NCI-H1092 (cell line): ENCODE measurements at places on chromosomes 11 and 22.
A peak's percentile ranks its signal among the peaks of the same experiment; 100 is the strongest.

GRCh38 chr11:134645576-134645975 lies 233.5 kb upstream of the B3GAT1 start:
- no peak for DNase-seq

DNA sequence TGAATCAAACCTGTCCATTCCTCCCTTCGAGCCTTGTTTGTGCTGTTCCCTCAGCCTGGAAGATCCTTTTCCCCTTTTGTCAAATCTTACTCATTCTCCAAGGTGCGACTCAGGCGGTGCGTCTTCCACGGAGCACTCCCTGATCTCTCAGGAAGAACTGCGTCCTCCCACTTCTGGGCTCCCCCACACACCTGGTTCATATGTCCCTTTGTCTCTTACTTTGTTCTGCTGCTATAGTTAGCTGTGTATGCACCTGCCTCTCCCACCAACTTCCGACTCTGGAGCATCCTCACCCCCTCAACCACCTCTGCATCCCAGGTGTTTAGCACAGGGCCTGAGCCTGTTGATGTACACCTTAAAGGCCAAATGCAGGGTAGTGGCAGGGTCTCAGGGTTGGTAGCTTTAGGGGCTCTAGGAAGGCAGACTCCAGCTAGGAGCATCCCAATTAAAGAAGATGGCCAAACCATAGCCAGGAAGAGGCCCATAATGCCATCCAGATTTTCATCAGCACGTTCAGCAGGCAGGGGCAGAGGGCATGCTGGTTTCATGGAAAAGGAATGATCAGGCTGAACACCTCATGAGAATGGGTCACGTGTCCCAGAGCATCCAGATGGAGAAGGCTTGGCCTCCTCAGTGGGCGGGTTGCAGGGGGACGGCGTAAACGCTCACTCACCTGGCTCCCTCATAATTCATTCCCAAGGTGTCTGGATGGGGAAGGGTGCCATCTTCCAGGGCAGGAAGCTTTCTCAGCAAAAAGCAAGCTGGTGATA lies 20.1 kb downstream of the PTPN5 start:
- DNase-seq, result no peak

GRCh38 chr11:114122686-114123085 lies 63.2 kb downstream of the ZBTB16 start:
- DNase-seq, result no peak

GRCh38 chr11:12460466-12460865 lies 83.1 kb downstream of the PARVA start:
- no peak for DNase-seq

DNA sequence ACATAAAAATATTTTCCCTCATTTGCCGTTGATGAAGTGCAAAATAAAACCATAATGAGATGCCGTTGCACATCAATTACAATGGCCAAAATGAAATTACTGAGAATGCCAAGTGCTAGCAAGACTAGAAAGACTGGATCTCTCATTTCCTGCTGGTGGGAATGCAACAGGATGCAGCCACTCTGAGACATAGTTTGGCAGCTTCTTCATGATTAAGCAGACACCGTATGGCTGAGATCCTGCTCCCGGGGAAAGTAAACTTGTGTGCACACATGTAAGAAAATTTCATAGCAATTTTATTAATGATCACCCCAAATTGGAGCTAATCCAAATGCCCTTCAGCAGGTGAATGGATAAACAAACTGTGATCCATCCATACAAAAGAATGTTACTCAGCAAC lies 1013.2 kb downstream of the TBC1D22A start:
- DNase-seq, result no peak

- DNase-seq, result no peak
Observed at GRCh38 chr11:121063728-121064127, 37.3 kb upstream of the TECTA start.

GRCh38 chr11:63567044-63567840 lies 4.1 kb upstream of the PLAAT2 start:
- DNase-seq, result no peak

DNA sequence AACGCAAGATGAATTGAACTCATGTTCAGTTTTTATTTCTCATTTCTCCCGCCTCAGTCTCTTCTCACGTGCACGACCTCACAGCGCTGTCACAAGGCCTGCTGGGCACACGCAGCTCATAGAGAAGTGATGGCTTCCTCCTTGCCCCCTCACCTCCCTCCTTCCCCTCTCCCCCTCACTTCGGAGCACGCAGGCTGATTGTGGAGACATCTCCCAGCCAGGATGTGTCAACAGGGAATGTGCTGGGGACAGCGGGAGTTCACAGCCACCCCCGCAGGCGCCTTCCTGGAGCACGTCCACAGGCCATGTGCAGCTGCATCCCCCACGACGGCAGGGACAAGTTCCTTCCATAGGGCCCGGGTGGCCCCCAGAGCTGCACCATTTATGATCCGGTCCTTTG lies 29.1 kb upstream of the KRTAP5-6 start:
- no peak for DNase-seq

DNA sequence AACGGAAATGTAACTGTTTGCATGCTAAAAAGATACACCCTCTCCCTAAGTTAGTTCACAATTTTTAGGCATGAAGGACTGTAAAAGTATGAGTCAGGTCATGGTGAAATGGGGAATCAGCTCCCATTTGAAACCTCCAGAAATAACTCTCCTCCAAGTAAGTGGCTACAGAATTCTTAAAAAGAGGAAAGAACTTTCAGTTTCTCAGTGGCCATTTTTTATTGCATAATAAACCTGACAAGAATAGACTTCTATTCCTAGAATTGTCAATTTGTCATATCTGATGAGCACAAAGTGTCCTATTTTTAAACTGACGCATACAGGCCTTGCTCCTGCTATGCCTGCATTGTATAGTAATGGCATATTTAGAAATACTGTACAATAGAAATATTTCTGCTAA lies 612.2 kb downstream of the CNTN5 start:
- no peak for DNase-seq

GRCh38 chr11:45855308-45855707 lies 8.0 kb downstream of the CRY2 start:
- DNase-seq, result no peak

DNA sequence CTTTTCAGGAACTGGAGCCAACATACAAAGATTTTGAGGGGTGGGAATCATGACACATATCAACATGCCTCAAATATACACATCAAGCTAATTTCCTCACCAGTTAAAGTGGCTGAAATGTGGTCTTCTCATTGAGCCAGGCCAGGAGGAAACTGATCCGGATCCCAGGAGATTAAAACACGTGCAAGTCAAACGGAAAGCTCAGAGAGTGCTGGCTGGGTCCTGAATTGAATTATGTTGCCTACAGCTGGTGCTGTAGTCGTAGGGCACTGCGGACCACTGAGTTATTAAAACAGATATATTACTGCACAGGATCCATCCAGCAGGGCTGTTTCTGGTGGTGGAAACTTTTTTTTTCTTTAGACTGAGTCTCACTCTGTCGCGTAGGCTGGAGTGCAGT lies 14.1 kb upstream of the WNT7B start:
- DNase-seq, result no peak

DNA sequence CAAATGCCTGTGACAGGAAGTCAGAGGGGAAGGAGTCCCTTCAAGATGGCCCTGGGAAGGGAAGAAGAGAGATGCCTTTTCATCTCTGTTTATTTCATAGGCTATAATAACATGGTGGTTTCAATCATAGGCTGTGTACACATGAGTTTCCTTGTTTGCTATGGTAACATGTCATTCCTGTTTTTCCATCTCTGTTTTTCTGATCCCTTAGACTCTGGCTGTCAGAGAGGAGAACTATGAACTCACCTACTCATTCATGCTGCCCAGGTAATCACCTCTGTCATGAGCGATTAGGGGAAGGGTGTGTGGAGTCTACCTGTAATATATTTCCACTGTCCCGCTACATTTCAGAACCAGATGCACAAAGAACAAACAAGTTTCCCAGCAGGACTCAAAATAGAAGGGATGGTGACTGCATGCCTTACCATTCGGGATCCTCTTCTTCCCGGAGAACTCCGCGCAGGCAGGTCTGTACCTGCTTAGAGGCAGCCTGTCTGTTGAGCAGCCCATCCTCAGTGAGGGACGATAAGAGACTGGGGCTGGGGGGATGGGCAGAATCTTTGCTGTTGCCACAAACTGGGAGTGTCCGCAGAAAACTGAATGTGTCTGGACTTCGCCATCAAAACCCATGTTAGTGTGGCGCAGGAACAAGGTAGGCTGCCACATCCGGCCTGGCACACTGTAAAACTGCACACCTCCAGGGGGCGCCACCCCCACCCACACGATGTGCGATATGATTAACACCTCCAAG lies 7.1 kb upstream of the PEX26 start:
- DNase-seq, result no peak

DNA sequence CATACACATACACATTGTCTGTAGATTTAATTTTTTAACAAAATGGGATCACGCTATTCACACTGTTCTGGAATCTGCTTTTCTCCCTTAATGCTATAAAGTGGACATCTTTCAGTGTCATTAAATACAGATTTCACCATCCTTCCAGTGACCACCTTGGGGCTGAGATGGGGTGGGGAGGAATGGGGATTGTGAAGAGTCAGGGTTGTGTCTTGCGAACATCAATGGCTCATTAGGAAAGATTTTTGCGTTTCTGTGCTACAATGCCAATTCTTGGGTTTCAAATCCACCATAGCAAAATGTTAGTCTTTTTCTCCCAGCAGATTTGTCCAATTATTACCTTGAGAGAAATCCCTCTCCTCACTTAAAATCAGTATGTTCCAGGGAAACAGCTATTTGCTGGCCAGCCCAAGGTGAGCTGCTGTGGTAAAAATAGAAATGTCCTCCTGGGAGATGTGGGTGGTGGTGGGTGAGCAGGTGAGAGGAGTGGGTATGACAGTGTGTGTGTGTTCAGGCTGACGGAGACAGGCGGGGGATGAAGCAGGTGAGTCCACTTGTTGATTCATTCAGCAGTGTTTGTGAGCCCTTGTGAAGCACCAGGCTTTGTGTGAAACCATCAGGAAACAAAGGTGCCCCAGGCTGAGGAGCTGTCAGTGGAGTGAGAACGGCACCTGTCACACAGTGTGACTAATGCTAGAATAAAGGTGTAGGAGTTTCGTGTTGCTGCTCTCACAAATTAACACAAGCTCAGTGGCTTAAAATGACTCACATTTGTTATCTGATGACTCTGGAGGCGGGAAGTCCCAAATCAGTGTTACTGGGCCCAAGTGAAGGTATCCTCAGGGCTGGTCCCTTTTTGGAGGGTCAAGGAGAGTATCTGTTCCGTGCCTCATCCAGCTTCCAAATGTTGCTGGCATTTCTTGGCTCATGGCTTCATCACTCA lies 1.7 kb upstream of the CBX6 start:
- no peak for DNase-seq

DNA sequence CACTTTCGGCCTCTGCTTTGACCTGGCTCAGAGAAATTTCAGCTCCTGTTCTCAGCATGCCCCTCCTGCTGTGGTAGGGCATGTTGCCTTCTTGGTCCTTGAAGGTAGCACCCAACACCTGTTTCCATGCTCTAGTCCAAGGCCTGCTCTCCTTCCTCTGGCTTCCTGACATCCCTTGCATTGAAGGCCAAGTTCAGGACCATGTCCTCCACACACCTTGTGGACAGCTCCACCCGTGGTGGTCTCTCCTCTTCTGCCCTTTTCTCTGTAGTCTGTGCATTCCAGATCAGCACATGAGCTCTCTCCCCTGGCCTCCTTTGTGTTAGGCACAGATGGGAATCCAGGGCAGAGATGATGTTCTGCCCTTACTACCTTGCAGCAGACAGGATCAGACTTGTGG lies 225.3 kb downstream of the ADAMTS15 start:
- no peak for DNase-seq

DNA sequence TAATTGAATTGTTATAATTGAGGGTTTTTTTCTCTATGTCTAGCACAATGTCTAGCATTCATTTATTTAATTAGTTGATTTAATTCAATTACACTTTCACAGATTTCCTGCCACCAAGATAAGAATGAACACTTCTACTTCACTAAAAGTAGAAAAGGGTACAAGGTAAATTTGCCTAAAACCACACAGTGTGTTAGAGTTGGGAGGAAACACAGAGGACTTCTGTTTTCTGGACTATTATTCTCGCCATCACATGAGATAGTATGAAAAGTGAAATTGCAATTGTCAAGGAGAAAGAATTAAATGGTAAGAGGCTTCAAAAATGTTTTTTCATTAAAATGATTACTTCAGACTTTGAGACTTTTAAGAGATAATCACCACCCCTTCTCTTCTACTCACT lies 109.5 kb downstream of the ETS1 start:
- DNase-seq, result no peak

GRCh38 chr11:20458905-20459632 lies 71.6 kb downstream of the PRMT3 start:
- no peak for DNase-seq

GRCh38 chr11:104055596-104055995 lies 19.2 kb downstream of the DDI1 start:
- no peak for DNase-seq

DNA sequence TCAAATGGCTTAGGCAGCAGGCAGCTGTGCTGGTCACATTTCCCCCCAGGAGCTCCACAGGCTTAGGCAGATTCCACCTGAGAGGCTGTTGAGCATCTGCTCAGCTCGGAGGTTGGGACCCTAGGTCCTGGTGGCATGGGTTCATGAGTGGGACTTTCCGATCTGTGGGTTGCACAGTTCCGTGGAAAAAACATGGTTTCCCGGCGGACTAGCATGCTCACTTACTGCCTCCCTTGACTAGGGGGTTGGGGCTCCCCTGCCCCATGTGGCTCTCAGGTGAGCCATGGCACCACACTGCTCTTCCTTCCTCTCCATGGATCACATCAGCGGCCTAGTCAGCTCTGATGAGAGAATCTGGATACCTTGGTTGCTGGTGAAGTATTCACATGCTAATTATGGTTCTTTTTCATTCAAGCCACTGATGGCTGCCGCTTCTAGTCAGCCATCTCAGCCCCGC lies 685.1 kb downstream of the METTL15 start:
- DNase-seq, result no peak

- no peak for DNase-seq
Observed at GRCh38 chr22:21840236-21840823, 27.1 kb downstream of the MAPK1 start.

GRCh38 chr22:32490279-32490678 lies 15.7 kb downstream of the FBXO7 start:
- DNase-seq, result no peak

DNA sequence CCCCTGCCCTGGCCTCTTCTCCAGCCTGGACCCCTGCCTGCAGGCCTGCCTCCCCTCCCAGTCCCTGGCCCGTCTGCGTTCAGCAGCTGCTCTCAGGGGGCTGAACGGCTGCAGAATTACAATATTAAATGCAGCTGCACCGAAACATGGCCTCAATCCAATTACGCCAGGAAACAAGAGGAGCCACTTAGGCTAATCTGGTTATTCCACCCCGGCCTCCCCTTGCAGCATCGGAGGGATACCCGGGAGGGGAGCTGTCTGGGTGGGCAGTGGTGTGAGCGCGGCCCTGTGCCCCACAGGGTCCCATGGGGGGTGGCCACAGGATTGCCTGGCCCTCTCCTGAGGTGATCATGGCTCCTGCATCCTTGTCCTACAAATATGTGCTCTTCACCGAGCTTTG lies 42.6 kb downstream of the FLRT1 start:
- DNase-seq, result peak; percentile 89

GRCh38 chr22:32340411-32340810 lies 17.3 kb upstream of the RFPL3 start:
- no peak for DNase-seq

GRCh38 chr22:37744589-37744988 lies 47.7 kb downstream of the TRIOBP start:
- DNase-seq, result no peak
